ENCODE measurements at places on chromosomes 2 and 18.

GRCh38 chr2:128584296-128584890, 265.7 kb upstream of the HS6ST1 start:
- no peak for DNase-seq

- DNase-seq = no peak
Measured at GRCh38 chr18:33781429-33781828, 203.4 kb downstream of the ASXL3 start.

- DNase-seq = peak; percentile 47
Measured at GRCh38 chr2:237431372-237431771, 17.4 kb upstream of the COL6A3 start.

DNA sequence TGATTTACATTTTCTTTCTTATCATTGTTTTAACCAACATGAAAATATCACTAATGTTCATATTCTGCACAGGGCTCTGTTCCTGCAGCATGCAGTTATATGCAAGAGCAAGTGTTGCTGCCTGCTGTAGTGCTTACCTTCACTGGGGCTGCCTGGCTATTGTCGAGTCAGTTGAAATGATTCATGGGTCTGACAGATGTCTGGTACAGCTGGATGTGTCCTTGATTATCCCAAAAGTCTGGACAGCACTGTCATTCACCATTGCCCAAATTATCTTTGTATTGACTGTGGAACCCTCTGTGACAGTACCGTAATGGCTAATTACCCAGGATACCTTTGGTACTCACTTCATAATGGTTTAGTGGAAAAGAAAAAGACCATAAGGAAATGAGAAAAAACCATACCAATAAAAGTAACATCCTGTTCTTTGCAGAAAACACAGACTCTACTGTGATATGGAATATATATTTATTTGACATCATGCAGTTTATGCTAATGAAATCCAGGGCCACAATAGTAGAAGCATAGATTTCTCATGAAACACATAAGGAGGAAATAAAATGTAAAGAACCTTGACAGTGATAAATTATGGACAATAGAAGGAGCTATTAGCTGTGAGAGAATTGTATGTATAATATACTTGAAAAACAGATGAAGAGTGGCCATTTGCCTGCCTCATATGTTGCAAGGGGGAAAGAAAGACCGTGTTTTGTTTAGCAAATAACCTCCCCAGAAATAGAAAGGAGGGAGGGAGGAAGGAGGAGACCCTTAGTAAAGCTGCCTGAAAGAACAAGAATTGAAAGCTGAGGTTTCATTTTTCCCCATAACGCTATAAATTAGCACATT, 249.8 kb upstream of the ATP5MC3 start:
- DNase-seq = no peak

DNA sequence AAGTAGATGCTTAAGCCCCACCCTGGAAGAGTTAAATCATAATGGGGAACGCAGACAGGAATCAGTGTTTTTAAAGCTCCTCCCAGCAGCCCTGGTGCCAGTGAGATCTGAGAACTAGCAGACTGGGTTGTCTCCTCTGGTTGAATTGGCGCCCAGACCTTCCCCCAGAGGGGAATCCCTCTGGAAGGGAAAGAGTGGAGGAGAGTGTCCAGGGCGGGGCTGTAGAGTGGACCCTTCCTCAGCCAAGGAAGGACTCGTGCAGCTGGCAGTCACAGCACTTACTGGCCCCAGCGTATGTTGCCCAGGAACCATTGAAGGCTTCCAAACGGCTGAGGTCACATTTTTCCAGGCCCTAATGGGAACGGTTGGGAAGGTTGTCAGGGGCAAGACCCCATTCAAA, 62.5 kb downstream of the TGOLN2 start:
- DNase-seq = no peak

GRCh38 chr18:77032181-77032701, 100.3 kb downstream of the MBP start:
- no peak for DNase-seq

DNA sequence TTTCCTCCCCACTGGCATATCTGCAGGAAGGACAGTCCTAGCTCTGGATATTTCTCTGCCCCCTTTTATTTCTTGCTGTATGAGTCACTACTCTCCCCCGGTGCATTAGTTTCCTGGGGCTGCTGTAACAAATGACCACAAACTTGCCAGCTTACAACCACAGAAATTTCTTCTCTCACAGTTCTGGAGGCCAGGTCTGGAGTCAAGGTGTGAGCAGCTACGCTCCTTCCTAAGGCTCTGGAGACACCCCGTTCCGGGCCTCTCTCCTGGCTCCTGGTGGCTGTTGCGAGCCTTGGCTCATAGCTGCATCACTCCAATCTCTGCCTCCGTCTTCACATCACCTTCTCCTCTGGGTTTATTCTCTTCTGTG, 34.1 kb downstream of the PTPRM start:
- no peak for DNase-seq
